ENCODE measurements at places on chromosomes 2 and 18.

DNA sequence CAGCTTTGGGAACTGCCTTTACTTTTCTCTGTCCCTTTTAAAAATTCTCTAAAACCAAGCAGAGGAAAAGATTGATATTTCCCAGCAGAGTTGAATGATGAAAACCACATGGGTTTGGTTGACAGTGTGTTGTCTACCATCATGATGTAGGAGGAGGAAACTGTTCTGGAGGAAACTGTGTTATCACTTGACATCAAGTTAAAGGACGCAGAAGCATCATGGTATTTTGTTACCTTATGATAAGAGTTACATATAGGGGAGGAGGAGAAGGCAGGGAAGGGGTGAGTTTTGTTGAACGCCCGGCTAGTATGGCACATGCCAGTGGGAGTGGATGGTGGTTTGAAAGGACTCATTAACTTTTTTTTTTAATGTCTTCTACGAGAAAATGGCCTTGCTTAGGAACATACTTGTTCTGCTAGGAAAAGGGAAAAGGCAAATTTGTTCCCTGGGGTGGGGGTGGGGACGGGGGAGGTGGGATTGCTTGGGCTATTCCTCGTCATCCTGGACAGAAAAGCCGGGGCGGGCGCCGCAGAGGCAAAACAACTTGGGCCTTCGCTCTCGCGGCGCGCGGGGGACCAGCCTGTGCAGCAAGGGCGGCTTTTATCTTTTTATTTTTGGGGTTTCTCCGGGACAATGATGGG lies 766 bp downstream of the TMEM17 start:
- no peak for DNase-seq

DNA sequence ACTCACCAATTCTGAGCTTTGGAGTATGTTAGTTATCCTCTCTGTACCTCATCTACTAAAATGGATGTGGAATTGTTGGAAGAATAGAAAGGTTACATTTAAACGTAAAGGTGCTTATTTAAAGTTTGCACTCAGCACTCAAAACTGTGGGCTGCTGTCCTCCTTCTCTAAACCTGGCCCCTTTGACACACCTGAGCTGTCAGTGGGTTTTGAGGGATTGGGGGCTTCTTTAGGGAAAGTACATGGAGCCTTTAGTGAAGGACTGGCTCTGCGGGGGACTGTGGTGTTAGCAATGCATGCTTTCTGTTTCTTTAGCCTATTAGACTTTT lies 47.2 kb downstream of the TET3 start:
- DNase-seq: no peak

DNA sequence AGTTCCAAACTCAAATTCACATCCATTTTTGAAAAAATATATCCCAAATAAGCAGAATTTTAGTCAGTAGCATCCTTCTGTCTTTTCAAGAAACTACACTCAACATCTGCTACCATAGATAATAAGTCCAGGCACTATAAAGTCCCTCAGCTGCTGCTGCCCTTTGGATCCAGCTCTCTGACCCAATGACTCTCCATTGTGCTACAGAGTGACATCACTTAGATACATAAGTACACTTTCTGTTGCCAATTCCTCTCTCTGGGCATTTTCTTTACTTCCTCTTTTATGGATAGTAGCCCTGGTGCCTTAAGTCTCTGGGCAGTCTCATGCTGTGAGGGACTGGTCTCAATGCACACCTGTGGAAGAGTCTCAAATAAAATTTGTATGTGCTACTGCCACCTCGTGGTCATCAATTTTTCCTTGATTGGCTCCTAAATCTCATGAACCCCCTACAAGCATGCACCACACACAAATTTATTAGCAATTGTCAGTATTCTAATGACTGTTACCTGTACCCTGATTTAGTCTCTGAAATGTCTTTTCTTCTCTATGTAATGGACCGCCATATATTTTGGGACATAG lies 219.2 kb downstream of the LRP1B start:
- DNase-seq: no peak

DNA sequence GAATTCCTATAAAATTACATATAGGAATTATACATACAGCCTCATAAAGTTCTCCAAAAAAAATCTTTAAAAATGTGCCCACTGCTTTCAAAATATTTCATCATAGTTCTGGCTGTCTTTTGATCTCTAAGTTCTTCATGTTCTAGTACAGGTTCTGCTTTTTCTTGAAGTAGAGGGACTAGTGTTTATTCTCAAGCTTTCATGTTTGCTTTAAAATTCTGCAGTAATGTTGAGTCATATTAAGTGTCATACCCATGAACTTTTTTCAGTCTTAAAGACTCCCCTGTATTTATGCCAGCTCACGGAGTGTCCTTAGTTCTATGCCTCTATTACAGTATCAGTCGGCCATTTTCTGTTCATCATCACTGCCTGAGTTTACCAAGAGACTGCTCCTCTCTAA lies 54.8 kb upstream of the CCDC141 start:
- DNase-seq: no peak

GRCh38 chr2:160906878-160907277 lies 253.3 kb upstream of the TANK start:
- DNase-seq: no peak

DNA sequence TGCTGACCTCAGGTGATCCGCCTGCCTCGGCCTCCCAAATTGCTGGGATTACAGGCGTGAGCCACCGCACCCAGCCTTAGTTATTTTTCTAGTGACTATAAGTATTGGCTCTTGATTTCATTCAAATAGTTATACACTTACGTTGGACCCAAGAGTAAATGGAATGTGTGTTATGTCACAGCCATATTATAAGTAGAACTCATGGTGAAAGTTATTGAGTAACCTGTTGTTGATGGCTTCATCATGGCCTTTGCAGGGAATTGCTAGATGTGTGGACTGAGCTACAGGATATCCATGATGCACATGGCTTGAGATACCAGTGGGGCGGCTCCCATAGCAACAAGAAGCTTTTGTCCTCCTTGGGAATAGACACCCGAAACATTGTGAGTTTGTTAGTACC lies 44.7 kb downstream of the AFTPH start:
- DNase-seq: no peak

- no peak for DNase-seq
These were observed 87.1 kb upstream of the MCFD2 start for GRCh38 chr2:47002480-47003381.
